ENCODE measurements at places on chromosomes 6 and 20.

DNA sequence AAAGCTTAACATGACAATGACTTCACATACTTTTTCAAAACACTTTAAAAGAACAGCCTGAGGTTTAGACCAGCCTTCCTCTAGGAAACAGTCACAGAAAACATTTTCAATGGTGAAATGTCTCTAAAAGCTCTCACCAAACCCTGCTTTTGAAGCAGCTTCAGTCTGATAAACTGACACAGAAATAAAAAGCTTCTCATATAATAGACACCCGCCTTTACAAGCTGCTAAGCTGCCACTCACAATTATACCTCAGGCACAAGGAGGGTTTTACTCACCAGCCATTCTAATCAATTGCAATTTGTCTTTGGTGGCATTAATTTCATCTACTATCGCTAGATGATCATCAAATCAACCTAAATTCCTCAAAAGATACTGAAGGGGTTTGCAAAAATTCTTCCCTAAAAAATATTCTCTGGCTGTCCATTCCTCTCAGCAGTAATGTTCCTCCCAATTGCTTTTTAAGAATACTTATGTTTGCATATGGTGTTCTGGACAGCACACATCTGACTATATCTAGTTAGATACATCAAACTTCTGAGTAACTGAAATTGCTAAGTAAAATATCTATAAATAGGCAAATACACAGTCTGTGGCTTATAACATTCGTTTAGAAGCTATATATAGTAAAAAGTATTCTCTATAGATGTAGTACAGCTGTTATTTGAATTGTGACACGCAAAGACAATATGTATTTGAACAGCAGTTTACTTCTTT lies 29.4 kb downstream of the KIF13A start:
- DNase-seq: no peak

DNA sequence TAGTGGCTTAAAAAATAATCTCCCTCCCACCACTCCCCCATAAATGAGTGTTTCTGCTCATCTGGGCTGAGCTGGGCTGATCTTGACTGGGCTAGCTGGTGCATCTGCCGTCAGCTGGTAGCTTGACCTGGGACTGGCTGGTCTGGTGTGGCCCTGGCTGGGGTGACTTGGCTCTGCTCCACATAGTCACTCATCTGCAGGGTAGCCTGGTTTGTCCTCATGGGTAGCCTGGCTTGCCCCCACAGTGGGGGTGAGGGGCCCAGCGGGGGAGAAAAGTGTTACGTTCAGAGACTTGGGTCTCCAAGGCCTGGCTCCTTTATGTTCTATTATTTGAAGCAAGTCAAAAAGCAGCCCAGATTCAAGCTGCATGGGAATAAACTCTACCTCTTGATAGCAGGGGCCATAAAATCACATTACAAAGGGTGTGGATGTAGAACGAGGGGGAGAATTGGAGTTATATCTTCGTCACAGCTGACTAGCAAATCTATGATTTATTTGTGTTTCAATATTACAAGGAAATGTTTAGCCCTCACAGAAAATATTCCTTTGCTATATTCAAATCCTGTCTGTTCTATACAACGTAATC lies 32.9 kb downstream of the EDN3 start:
- no peak for DNase-seq

- DNase-seq: no peak
Observed at GRCh38 chr6:55574556-55574955, 4.4 kb downstream of the HMGCLL1 start.

GRCh38 chr6:3527651-3527977 lies 70.8 kb upstream of the SLC22A23 start:
- DNase-seq: no peak

DNA sequence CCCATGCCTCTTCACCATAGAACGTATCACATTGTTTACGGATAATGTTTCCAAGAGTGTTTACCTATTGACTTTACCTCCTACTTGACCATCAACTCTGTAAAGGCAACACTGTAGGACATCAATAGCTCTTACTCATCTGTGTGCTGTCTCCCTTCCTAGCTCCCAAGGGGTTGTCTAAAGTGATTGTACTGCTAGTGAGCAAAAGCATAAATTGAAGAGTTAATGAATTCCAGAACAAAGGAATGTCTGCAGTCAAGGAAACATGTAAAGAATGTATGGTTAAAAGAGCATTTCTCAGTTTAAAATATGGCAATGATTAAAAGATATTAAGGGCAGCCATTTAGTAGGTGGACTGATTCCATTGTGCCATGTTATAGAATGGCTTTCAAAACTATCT lies 985.4 kb downstream of the TBC1D32 start:
- DNase-seq: no peak

- DNase-seq: no peak
Observed at GRCh38 chr6:108714101-108714765, 134.0 kb upstream of the ARMC2 start.

All from activated CD4-positive, alpha-beta T cell treated with anti-CD3 and anti-CD28 coated beads for 4 hours (primary cell).